Effector memory CD4-positive, alpha-beta T cell (primary cell): ENCODE measurements at places on chromosomes 2 and 18.

GRCh38 chr18:58697146-58697545 lies 25.9 kb downstream of the MALT1 start:
- DNase-seq = no peak

- DNase-seq = no peak
Observed at GRCh38 chr2:236342951-236343350, 78.7 kb upstream of the ASB18 start.

DNA sequence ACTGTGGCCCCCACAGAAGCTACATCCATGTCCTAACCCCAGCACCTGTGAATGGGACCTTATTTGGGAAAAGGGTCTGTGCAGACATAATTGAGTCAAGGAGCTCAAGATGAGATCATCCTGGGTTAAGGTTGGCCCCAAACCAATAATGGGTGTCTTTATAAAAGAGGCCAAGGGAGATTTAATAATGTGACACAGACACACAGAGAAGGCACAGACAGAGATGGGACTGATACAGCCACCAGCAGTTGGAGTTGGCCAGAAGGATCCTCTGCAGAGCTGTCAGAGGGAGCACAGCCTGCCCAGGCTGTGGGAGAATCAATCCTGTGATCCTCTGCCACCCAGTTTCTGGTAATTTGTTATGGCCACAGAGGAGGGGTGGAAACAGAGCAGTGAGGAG lies 26.0 kb downstream of the SNORC start:
- DNase-seq = no peak

- DNase-seq = no peak
Observed at GRCh38 chr2:128435576-128436478, 117.2 kb upstream of the HS6ST1 start.

GRCh38 chr2:232516551-232516950 lies 3.6 kb upstream of the PRSS56 start:
- DNase-seq = no peak

DNA sequence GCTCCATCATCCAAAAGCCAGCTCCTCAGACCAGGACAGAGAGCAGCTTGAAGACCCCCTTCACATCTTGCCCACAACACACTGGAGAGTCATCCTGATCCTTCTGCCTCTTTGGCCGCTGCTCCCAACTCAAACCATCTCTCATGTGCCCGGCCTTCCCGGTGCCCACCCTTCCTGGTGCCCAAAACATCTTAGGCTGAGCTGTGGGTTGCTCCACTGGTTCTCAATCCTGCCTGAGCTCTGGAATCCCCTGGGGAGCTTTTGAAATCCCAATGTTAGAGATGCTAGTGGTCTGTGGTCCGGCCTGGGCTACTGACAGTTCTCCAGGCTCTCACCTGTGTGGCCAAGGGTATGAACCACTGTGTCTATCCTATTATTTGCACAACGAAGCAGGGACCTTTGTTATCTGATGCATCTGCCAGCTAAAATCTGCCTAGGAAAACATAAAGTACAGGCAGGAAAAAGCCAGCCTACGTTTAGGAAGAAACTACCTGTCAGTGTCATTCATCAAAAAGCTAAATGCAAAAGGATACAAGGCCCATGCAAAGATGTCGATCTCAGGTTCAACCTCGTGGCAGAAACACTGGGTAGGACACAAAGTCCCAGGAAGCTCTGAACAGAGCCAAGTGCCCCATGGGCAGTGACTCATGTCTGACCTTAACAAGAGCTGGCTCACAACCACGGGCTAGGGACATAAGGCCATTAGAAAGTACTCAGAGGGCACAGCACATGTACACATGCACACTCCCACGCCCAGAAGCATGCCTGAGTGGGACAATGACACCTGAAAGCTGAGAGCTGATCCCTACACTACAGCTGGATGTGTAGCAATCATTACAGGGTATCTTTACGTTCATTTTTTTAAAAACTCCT lies 30.8 kb downstream of the TBC1D8 start:
- no peak for DNase-seq

DNA sequence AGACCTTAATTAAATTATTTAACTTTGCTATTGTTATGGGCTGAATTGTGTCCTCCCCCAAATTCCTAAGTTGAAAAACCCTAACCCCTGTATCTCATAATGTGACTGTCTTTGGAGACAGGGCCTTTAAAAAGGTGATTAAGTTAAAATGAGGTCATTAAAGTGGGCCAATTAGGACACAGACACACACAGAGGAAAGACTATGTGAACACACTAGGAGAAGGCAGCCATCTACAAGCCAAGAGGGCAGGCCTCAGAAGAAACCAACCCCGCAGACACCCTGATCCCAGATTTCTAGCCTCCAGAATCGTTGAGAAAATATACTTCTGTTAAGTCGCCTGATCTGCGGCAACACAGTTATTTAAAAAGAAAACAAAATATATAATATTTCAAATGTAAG lies 6.4 kb downstream of the STK17B start:
- DNase-seq = no peak

DNA sequence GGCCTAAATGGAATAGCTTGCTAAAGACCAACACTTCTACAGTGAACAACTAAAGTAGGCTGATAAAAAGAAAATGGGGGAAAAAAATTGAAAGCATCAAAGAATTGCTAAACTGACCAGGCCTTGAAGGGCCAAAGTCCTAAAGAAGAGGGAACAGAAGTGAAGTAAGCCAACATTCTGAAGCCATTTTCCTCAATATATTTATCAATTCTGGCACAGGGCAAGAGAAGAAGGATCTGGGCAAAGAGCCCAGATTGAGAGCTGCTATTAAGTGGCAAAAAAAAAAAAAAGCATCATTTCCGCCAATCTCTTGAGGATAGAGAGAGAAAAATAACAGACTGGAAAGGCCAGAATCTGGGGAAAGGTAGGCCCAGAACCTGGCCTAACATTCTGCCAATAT lies 25.7 kb downstream of the FANCL start:
- no peak for DNase-seq

DNA sequence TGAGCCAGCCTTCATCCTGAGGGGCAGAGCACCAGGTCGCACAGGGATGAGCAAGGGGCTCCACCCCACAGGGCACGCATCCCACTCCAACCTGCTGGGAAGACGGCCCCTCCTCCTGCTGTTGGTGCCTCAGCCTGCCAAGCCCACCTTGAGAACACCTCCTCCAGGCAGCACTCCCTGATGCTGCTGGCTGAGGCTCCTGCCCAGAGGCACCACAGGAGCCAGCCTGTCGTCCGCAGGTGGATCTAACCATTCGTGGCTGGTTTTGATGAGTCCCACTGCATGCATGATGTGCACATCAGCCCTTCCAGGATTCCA lies 58.4 kb downstream of the BIN1 start:
- no peak for DNase-seq

DNA sequence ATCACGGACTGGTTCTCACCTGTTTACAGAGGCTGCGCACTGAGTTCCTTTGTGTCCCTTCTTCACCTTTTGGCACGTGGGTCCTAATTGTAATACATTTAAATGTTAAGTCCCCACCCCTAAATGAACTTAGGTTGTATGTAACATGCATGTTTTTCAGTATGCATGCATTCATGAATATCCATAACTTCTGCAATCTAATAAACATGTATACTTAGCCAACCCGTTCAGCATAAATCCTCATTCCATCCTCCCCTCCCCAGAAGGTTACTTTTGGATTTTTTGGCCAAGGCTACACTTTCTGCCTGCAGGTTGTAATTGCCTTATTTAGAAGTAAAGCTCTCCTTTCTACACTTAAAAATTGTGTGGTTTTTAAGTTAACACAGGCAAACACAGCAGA lies 314.7 kb downstream of the SUCLG1 start:
- DNase-seq = no peak

- DNase-seq = no peak
Observed at GRCh38 chr2:24253303-24253919, 78.6 kb downstream of the FAM228A start.

DNA sequence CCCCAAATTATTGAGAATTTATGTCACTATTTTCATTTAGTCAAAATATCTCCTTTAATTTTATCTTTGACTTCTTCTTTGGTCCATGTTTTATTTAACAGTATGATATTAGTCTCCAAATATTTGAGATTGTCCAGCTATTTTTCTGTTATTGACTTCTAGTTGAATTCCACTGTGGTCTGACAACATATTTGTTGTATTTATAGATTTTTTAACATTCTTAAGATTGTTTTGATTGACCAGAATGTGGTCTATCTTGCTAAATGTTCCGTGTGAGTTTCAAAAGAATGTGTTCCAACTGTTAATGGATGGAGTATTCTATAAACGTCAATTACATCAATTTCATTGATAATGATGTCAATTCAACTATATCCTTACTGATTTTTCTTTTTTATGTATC lies 1452.1 kb downstream of the SUCLG1 start:
- DNase-seq = no peak
